ENCODE measurements at places on chromosomes 2 and 18.

DNA sequence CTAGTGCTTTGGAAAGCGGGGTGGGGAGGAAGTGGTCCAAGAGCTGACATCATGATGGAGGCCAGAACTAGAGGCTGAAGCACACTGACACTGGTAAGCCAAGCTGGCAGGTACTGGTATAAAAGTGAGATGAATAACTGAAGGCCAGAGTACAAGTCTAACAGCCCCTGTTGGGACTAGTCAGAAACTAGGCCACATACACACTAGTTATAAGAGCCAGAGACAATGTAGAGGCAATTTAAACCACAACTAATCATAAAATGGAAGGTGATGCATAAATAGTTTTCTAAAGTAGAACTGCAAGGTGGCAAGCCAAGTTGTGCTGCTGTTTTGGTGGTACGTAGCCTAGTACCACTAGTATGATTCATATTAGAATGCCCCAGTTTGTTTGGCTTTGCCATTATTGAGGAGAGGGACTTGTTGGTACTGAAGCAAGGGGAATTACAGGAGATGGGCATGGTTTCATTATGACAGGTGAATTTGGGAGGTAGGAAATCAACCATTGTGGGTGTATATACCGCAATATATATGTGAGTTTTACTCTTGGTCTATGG is 57.6 kb downstream of the GDF7 start:
- no peak for DNase-seq

DNA sequence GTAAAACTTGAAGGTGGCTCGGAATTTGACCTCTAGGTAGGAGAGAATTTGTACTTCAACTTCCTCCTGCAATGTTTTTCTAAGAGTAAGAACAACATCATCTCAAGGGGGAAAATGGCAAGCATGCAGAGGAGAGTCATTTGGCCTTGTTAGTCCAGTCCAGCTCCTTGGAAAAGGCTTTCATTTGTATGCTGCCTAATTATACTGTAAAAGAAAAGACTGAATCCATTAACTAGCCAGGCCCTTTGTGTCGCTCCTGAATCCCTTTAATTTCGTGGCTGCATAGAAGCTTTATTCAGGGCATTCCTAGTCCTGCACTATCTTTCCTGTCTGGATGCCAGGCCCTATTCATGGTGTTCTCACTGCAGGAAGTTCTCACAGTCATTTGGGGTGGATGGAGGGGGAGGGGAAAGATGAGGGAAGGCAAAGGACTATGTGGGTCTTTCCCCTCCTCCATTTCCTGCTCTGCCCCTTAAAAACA is 36.0 kb downstream of the PHLPP1 start:
- DNase-seq: no peak

DNA sequence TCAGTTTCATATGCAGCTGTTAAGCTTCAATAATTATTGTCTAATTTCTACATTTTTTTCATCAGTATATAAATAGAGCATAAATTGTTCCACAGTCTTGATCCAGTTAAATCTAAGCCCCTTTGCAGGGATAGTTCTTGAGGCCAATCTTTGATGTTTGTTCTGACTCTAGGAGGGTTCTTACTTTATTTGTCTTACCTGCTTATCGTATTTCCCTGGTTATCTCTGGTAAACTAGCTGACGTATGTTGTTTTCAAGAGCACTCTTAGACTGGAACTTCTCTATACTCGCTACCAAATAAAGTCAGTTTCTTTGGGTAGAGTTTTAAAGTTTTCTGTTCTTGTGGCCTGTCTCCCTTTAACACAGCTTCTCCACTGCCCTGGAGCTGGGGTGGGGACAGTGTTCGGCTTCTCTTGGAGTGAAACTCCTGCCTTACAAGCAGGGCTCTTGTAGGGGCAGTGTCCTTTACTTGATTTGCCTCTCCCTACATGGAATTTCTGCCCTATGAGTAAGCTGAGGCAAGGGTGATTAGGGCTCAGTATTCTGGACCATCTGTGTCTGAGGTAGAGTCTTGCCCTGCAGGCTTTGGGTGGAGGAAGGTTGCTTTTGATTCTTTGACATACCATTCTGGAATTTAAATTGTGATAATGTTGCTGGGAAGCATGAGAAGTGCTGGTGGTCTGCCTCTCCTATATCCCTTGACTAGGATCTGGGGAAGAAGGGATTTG is 90.3 kb downstream of the PTPN4 start:
- no peak for DNase-seq

DNA sequence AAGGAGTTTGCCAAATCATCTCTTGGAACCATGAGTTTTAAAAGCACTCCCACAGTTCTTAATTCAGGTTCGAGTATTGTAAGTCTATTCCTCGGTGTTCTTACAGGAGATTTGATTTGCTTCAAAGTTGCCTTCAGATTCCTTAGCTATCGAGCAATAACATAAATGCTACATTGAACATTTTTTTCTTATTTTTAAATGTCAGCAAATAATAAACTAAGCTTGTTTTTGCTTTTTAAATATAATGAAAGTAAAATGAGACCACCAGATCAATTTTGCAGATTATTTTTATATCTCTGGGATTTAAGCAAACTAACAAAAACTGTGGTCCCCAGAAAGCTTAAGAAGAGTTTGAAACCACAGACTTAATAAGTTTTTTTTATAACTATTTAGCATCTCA is 195.5 kb downstream of the LNPK start:
- no peak for DNase-seq

- no peak for DNase-seq
Observed at GRCh38 chr2:45707006-45707405, 55.5 kb downstream of the PRKCE start.

DNA sequence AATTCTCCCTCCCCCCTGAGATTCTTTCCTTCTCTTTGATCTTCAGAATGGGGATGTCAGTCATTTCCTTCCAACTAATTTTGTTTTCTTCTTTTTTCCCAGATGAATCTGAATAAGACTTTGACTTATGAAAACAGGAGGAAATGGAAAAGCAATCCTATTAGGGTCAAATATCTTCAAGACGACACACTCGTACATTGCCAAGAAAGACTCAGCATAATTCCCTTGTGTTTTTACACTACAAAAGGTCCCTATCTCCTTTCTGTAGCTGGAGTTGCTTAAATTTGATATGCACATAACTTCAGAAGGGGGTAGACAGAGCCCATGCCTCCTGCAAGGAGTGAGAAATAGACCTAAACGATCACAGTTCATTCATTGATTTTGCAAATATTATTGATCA is 230.3 kb upstream of the RBBP8 start:
- no peak for DNase-seq

GRCh38 chr2:143652692-143653091 is 523.5 kb downstream of the ARHGAP15 start:
- no peak for DNase-seq

- DNase-seq: no peak
Observed at GRCh38 chr2:197386242-197386641, 48.6 kb downstream of the SF3B1 start.

DNA sequence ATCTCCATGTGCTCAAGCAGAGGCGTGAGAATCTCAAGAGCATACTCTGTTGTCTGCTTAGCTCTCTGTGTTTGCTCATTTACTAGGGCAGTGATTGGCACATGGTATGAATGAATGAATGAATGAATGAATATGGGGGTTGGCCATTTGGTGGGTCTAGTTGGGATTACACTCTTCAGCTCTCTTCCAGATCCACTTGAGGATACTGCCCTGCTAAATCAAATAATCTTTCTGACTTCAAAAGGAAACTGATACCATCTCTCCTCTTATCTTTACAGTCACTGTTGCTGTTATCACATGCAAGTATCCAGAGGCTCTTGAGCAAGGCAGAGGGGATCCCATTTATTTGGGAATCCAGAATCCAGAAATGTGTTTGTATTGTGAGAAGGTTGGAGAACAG is 1.9 kb downstream of the IL36G start:
- no peak for DNase-seq

DNA sequence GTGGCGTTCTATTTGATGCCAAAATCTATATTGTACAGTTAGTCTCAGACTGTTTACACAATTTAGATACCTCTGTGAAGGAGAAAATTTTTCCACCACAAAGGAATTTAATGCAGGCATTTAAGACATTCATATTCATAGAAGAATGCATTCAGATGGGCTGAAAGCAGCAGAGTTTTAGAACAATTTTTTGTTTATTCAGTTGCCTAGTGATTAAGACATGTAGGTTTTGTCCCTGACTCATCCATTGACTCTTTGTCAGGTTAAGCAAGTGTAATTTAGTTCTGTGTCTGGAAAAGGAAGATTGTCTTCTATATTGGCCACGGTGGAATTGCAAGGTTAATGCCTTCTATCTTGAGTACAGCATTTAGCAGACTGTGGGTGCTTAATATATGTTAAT is 515.0 kb downstream of the PARD3B start:
- no peak for DNase-seq

GRCh38 chr2:220240641-220241040 is 613.2 kb downstream of the SLC4A3 start:
- DNase-seq: no peak

DNA sequence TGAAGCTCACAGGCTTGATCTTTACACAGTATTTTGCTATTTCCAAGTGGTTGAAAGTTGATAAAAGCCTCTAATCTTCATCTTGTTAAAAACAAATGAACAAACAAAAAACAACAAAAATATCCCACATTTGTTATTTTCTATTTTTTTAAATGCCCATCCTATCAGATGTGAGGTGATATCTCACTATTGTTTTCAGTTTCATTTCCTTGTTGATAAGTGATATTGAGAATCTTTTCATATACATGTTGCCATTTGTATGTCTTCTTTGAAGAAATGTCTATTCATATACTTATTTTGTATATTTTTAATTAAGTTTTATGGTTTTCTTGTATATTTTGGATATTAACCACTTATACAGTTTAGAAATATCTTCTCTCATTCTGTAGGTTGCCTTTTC is 175.8 kb downstream of the CALCRL start:
- DNase-seq: no peak

DNA sequence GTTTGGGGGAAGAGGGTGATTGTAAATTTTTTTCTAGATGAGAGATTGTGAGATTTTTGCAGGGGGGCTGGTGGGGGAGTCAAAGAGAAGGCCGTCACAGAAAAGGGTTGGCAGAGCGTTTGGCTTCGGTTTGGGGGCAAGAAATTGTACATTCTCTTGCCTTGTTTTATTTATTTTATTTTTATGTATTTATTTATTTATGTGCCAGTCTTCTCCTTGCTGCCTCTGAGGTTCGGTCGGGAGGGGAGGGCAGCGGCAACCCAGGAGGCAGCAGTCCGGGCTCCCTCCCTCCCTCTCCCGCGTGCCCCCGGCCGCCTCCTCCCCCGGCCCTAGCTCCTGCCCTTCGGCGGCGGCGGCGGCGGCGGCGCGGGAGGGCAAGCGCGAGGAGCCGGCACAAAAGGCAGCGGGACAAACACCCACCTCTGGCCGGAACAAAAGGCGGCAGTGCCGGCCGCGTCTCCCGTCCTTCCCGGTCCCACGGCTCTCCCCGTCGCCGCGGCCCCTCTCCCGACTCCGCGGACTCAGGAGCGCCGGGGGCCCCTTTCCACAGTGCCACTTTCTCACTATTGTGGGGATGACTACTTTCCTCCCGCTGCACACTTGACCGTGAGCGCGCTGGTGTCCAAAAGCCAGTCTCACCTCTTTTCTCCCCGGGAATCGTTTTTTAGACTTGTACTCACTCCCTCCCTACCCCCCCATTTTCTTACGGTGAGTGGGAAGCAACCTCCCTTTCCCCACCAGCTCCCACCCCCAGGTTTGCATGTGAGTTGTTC is 1.2 kb downstream of the BCL11A start:
- DNase-seq: no peak

- DNase-seq: no peak
Observed at GRCh38 chr2:102761763-102762162, at the start of gene TMEM182. TSS of gene TMEM182 (plus strand) at chr2:102762031. CDS start at chr2:102762218, 187 bp downstream.

GRCh38 chr2:121771976-121772742 is 16.7 kb downstream of the TSN start:
- DNase-seq: no peak

- DNase-seq: no peak
Observed at GRCh38 chr18:68150961-68151360, 563.9 kb downstream of the TMX3 start.
